ENCODE measurements at places on chromosomes 7 and 10.
A peak's percentile ranks its signal among the peaks of the same experiment; 100 is the strongest.

GRCh38 chr10:42680267-42680666, 41.9 kb upstream of the ZNF33B start:
- DNase-seq = no peak

DNA sequence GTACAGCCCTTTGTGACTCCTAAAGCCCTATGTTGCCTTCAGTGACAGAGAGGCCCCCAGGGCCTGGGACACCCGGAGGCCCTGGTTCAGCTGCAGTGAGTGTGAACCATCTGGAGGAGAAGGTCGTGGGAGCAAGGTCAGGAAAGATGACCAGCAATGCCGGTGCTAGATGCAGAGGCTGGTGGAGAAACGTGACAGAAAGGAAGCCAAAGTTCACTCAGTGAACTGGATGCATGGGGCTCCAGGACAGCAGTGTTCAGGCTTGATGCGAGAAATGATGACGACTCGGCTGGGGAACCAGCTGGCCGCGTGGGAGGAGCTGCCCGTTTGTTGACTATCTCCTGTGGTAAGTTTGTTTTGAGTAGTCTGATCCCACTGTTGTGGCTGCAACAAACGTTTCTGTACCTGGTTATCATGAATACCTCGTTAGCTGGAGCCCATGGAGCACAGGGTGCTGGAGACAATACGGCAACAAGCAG, 54.1 kb upstream of the MKRN1 start:
- DNase-seq = no peak

DNA sequence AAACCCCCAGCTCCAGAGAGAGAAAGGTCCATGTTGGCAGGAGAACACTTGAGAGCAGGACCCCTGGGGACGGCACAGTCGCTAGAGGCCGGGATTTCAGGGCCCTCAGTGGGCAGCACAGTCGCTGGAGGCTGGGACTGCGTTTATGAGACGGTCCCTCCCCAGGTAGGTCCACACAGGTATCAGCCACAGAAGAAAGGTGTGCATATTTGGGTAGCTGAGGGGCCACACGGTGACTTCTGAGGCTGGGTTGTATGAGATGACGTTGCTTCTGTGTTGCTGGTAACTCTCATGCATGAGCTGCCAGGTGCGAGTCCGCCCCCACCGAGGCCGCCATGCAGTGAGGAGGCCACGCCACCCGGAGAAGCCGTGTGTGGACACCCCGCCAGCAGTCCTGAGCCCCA, 56.9 kb upstream of the PPP2R2D start:
- no peak for DNase-seq

GRCh38 chr7:46206476-46207060, 285.5 kb upstream of the IGFBP3 start:
- DNase-seq = no peak

DNA sequence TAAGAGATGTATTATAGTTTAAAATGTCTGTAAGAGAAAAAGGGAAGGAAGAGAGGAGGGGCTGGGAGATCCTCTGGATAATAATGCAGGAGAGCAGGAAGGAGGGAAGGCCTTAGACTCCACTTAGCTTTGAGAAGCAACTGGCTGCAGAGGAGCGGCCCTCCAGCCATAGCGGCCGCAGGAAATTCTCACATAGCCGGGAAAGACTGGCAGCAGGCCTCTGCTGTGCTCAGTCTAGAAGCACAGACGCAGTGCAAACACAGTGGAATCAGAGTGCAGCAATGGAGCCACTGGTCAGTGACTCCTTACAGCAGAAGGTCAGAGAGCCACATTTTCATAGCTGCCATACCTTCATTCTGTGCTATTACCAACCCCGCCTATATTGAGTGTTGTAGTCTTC, 153.3 kb downstream of the VWC2 start:
- no peak for DNase-seq

- peak; percentile 43 for DNase-seq
Measured at GRCh38 chr10:93438613-93439253, 43.4 kb downstream of the MYOF start.

GRCh38 chr7:77799078-77799964, 748 bp downstream of the PHTF2 start:
- peak; percentile 64 for DNase-seq
